ENCODE measurements at places on chromosomes 12 and 14.

GRCh38 chr12:4356041-4356327 is 23.5 kb downstream of the FGF23 start:
- no peak for DNase-seq

DNA sequence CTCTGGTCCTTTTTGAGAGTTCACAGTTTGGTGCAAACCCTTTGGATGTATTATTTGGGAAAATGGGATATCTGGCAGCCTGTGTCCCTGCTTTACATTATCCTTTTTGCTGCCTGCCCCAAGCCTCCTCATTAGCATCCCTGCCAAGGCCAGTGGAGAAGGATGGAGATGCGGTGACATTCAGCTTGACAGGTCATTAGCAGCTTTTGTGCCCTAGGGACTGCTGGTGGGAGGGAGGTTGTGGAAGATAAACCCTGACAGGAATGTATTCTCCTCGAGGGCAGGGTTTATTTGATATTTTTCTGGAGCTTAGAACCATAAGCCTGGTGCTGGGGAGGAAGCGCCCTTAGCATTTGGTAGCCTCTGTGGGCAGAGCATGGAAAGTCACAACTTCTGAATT is 49.3 kb downstream of the PTPN11 start:
- DNase-seq, result no peak

- DNase-seq, result no peak
These were observed 67.2 kb upstream of the VASH1 start for GRCh38 chr14:76694106-76694505.

- no peak for DNase-seq
These were observed 267.1 kb upstream of the PRKD1 start for GRCh38 chr14:30194741-30195148.

- no peak for DNase-seq
These were observed 108.2 kb upstream of the GPHB5 start for GRCh38 chr14:63426838-63427352.

DNA sequence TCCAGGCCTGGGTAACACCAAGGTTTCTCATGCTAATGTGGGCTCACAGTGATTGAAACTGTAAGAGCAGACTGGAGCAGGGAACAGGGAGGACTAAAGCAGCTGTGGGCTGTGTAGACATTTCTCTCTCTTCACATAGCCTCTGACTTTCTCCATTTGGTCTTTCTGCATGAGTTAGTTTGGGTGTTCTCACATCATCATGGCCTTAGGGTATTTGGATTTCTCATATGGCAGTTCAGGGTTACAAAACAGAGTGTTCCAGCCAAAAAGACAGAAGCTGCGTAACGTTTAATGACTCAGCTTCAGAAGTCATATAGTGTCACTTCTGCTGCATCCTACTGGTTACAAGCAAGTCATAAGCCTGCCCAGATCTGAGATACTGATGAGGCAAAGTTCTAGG is 52.0 kb upstream of the OSBPL8 start:
- DNase-seq, result no peak

DNA sequence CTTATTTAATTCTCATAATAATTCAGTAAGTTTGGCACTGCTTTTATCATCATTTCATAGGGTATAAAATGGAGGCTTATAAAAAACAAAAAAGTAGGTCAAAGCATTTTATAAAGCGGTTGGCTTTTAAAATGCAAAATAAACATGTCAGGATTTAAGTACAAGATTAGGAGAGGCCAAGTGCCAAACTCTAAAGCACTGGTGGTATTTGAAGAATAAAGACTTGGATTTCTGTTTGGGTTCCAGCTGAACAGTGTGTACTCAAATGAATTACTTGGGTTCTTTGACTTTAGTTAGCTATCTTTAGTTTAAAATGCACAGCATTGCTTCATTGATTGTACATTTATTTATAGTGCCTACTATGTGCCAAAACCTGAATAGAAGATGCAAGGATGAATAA is 966.6 kb upstream of the SEL1L start:
- DNase-seq, result no peak

DNA sequence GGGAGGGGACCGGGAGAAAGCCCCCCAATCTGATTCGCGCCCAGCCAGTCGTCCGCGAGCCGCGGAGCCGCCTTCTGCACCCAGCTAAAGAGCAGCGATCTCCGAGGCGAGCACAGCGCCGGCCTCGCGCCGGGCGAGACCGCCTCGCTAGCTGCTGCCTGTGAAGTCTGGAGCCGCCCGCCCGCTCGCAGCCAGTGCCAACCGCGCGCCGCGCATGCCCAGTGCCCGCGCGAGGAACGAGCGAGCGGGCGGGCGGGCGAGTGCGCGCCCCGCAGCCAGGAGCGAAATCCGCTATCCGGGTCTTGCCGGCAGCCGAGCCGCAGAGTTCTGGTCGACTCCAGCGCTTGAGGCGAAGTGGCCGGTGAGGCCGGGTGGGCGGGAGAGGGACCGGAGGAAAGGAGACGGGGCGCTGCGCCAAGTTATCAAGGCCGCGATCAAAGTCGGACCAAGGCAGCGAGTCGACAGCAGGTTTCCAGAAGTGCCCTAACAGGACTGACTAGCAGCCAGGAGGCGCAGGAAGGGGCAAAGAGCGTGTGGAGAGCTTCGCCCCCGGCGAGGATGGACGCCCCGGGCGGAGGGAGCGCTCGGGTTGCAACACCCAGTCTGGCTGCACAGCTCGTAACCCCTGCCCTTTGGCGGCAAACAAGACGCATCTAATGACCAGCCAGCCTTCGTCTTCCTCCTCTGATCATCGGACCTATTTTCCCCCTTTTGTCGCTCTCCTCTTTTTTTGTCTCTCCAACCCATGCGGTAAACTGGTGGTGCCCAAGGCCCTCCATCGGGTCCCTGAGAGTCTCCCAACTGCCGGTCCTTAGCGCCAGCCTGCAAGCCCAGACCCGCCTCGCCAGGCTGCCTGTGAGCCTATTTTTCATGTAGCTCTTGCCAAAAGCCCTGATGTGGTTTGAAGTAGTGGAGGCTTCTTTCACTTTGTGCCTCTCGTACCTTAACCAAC is at the start of gene EPS8:
EPS8 (minus strand) TSS at position 169 of the 952 bp plus-strand sequence. CDS start 106,437 bp downstream, outside the sequence.
- peak; percentile 91 for DNase-seq

GRCh38 chr12:27305673-27306456 is 26.8 kb upstream of the BMAL2 start:
- peak; percentile 29 for DNase-seq

DNA sequence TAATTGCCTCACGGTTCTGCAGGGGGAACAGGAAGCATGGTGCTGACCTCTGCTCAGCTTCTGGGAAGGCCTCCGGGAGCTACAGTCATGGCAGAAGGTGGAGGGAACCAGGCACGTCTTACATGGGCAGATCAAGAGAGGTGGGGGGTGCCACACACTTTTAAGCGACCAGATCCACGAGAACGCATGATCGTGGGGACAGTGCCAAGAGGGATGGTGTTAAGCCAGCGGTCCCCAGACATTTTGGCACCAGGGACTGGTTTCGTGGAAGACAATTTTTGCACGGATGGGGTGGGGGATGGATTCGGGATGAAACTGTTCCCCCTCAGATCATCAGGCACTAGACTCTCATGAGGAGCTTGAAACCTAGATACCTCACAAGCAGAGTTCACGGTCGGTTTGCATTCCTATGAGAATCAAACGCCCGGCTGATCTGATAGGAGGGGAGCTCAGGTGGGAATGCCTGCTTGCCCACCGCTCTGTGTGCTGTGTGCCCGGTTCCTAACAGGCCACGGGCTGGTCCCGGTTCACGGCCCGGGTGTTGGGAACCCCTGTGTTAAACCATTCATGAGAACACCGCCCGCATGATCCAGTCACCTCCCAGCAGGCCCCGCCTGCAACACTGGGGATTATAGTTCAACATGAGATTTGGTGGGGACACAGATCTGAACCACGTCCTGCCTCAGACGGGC is 96.9 kb downstream of the ADGRD1 start:
- no peak for DNase-seq
